Vagina (tissue), 2 donors: ENCODE measurements at places on chromosomes 2 and 18.

- no peak for DNase-seq
These were observed 473.3 kb upstream of the HS6ST1 start for GRCh38 chr2:128791985-128792320.

GRCh38 chr2:120953843-120954584 lies 218.3 kb downstream of the GLI2 start:
- DNase-seq, result no peak

GRCh38 chr2:127105656-127106456 lies 1.1 kb downstream of the BIN1 start:
- DNase-seq, result no peak

DNA sequence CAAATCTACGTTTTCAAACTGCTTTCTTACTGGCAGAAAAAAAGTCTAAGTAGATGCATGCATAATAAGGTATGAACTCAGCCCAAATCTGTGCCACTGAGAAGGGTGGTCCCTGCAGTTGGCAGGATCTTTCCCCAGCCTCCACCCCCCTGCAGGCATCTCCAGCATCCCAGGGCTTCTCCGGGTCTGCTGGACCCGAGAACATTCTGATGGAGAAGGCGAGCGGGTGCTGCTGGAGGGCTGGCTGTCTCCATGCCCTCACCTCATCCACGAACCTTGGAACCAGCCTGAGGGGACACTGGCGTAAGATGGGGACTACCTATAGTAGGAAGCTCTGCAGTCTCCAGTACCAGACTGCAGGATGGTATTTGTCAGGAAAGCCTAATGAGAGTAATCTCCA lies 198.9 kb downstream of the HDAC4 start:
- no peak for DNase-seq

- DNase-seq, result no peak
These were observed 353.1 kb downstream of the RND3 start for GRCh38 chr2:150134223-150134857.

DNA sequence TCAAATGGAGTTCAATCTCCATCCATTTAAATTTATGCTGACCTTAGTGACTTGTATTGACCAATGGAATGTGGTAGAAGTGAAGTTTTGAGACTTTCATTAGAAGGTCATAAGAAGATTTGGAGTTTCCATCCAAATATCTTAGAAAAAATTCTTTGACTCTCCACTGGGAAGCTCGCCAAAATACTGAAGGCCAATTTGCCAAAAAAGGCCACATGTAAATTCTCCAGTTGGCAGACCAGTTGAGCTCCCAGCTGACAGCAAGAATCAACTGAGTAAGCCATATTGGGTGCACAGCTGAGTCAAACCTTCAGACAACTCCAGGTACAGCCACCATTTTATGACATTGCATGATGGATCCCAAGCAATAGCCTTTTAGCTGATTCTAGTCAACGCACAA lies 228.3 kb upstream of the SETBP1 start:
- DNase-seq, result no peak

DNA sequence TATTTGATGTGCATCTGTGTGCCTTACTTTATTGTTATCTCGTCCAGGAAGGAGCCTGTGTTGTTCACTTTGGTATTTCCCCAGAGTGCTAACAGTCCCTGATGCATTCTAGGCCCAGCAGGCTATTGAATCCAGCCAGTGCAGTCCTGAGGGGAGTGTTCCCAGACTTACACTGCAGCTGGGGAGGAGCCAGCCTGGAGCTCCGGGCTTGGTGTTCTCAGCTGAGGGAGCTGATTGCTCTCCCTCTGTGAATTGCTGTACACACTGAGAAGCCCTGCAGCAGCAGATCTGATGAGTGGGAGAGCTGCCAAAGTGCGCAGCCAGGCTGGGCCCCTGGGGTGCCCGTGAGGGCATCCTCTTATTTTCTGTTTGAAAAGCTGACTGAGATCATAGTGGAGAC lies 159.2 kb downstream of the GALNT3 start:
- DNase-seq, result no peak

GRCh38 chr2:65015731-65016130 lies 26.5 kb downstream of the SLC1A4 start:
- DNase-seq, result no peak

- DNase-seq, result no peak
These were observed 5.5 kb downstream of the SETBP1 start for GRCh38 chr18:44686156-44686555.

GRCh38 chr2:24571828-24572442 lies 80.9 kb downstream of the NCOA1 start:
- no peak for DNase-seq

- no peak for DNase-seq
These were observed 156.0 kb downstream of the TGIF1 start for GRCh38 chr18:3605954-3606443.

- DNase-seq, result no peak
These were observed 66.1 kb downstream of the FASTKD2 start for GRCh38 chr2:206831442-206831995.

- DNase-seq, result no peak
These were observed 34.9 kb downstream of the CFAP210 start for GRCh38 chr2:169659320-169659719.

DNA sequence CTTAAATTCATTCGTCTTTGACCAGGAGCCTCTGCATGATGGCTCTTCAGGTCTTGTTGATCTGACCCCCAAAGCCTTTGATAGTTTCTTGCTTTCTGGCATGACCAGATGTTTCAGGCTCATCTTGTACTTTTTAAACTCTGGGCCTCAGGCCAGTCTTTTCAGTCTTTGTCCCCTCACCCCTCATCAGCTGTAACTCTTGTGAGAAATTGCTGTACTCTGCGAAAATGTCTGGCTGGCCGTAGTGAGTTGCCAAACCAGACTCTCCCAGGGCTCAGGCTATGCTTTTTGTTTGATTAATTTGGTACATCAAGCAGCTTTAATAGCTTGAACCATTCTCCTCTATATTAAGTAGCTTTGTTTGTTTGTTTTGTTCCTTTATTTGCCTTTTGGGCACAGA lies 75.9 kb downstream of the BABAM2 start:
- DNase-seq, result no peak

DNA sequence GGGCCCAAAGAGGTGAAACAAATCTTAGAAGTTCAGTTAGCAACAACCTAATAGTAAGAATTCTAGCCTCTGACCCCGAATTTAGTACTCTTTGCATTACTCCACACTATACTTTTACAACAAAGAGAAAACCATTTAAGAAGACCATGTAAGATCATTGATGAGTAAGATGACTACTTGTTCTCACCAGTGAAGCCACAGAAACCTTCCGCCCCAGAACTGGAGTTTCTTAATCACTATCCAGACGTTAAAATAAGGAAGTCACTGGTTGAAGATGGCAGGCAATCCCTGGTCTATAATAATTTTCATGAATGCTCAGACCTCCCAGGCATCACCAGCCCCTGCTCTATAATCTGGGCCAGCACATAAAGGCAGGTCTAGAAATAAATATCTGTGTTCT lies 95.0 kb downstream of the TMEM163 start:
- DNase-seq, result no peak

GRCh38 chr2:236762628-236763027 lies 193.0 kb downstream of the ACKR3 start:
- no peak for DNase-seq

DNA sequence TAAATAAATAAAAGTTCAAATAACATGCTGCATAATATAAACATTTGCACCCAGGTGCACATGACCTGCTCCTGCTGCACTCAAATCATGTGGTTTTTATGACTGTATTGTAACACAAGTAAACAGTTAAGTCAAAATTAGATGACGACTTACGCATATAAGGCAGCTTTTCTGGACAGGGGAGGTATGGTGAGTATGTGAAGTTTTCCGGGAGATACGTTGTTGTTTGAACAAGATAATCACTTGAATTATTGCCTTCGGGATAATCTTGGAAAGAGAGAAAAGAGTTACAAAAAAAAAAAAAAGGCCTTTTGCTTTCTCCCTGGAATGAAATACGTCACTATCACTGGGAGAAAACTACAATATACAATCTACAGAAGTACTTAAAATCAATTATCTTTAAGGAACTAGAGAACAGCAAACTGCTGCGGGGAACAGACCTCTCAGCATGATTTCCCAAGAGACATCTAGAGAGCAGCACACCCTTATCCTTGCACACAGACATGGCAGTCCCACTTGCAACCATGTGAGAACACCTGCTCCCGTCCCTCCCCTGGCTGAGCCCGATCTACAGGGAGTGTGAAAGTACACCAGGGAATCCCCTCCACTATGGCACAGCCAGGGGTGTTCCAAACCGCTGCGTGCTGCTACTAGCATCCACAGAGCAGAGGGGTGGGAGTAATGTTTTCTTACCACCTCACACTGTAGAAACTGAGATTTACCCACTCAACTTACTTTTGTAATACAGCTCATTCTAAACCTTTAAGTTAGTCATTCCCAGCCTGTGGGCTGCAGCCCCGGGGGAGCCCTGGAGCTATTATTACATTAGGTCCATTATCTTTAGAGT lies 26.3 kb downstream of the B4GALT6 start:
- DNase-seq, result no peak

- DNase-seq, result peak; percentile 86
These were observed at the start of gene TUBB6 for GRCh38 chr18:12307701-12308385. Gene TUBB6 (plus strand): TSS chr18:12308241. CDS start chr18:12308293, 52 bp downstream.

GRCh38 chr2:16055848-16056580 lies 115.7 kb downstream of the MYCN start:
- DNase-seq, result no peak

DNA sequence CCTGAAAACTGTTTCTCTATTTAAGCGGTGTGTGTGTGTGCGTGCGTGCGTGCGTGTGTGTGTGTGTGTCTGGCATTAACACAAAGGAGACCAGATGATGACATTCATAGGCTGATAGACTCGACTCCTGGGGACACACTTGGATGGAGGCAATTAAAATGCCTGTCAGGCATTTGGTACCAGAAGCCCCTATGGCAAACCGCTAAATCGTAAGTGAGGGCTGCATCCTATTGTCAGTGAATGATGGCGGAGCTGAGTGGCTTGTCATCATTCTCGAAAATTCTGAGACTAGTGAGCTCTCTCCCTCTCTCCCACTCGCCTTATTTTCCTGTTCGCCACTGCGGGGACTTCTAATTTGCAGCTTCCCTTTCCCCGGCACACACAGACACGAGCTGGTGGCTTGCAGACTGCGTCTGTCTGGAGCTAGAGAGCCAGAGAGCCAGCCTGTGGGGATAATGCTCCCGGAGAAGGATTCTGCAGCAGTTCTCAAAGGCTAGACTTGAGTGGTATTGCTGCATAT lies 155.4 kb downstream of the MAP2 start:
- no peak for DNase-seq

- no peak for DNase-seq
These were observed 755.5 kb downstream of the RNF144A start for GRCh38 chr2:7672685-7673071.

- no peak for DNase-seq
These were observed 312.4 kb upstream of the TCF4 start for GRCh38 chr18:55900380-55900779.

- DNase-seq, result no peak
These were observed 12.4 kb downstream of the ATG4B start for GRCh38 chr2:241649927-241650326.

GRCh38 chr2:62032096-62032495 lies 126.6 kb downstream of the COMMD1 start:
- DNase-seq, result no peak

DNA sequence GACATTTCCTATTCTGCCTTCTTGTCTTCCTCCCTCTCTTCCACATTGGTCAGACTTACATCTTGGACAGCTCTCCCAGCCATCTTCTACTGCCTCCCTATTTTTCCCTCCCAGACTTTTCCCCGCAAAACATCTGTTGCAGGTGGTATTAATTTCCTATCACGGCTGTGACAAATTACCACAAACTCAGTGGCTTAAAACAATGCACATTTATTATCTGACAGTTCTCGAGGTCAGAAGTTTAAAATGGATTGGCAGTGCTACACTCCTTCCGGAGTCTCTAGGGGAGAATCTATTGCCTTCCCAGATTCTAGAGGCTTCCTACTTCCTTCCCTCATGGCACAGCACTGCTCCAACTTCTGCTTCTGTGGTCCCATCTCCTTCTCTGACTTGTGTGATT lies 33.3 kb downstream of the STRADB start:
- DNase-seq, result no peak
